ENCODE measurements at places on chromosomes 16 and 17. TPM values are rescaled to one million over a fixed set of nuclear protein-coding genes. Genes with fewer than 3 reads are reported as not detected.
A peak's percentile ranks its signal among the peaks of the same experiment; 100 is the strongest.

GRCh38 chr17:55911186-55911585, 160.3 kb downstream of the PCTP start:
- no peak for DNase-seq
- no peak overlapping the region for H3K4me3 ChIP-seq
- no peaks in the 10 kb centered on the region for H3K27me3 ChIP-seq
- H3K4me1 ChIP-seq = no peaks in the 10 kb centered on the region

DNA sequence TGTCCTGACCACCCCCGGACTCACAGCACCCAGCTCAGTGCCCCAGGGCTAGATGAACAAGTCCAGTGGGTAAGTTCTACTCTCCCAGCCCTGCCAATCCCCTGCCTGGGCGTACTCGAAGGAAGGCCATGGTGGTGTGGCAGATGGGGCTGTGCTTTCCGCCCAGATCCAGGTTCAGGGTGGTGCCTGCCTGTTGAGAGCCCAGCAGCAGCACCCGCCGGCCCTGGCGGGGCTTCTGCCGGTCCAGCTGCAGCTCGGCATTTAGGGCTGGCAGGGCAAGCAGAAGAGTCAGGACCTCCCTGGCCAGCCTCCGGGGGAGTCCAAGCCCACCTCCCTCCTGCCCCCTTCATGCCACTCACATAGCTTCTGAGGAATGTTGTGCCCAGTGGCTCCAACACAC, 9.6 kb downstream of the ITGA2B start:
- no peak overlapping the region for H3K27ac ChIP-seq
- no peaks in the 10 kb centered on the region for H3K36me3 ChIP-seq
- DNase-seq = no peak

GRCh38 chr17:40243761-40244160, 24.7 kb downstream of the WIPF2 start:
- H3K27ac ChIP-seq = no peak overlapping the region
- H3K36me3 ChIP-seq = no peaks in the 10 kb centered on the region
- no peaks in the 10 kb centered on the region for H3K4me1 ChIP-seq
- no peaks in the 10 kb centered on the region for H3K27me3 ChIP-seq
- no peak overlapping the region for H3K4me3 ChIP-seq

- peaks cover 9% of the 10 kb centered on the region for H3K27me3 ChIP-seq
- peak; percentile 78 for DNase-seq
- H3K4me1 ChIP-seq = no peaks in the 10 kb centered on the region
- no peak overlapping the region for H3K4me3 ChIP-seq
Measured at GRCh38 chr17:74957935-74958740, 14.4 kb downstream of the HID1 start.

The ABCC3 gene
- total RNA-seq = 0.10 TPM

GRCh38 chr16:27113341-27113841, 46.7 kb downstream of the C16orf82 start:
- H3K4me1 ChIP-seq = peaks cover 4% of the 10 kb centered on the region
- no peaks in the 10 kb centered on the region for H3K27me3 ChIP-seq
- H3K36me3 ChIP-seq = no peaks in the 10 kb centered on the region
- no peak overlapping the region for H3K4me3 ChIP-seq

All from SJCRH30 (cell line).